ENCODE measurements at places on chromosomes 1 and 21.

DNA sequence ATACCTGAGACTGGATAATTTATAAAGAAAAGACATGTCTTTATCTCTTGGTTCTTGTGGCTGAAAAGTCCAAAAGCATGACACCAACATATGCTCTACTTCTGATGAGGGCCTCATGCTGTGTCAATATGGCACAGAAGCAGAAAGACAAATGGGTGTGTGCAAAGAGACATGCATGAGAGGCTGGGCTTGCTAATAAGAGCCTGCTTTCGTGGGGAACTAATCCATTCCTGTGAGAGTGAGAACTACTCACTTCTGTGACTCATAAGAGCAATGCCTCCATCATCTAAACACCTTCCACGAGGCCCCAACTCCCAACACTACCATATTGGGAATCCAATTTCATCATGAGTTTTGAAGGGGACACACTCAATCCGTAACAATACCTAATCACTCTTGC, 340.0 kb upstream of the DUSP10 start:
- DNase-seq = no peak

DNA sequence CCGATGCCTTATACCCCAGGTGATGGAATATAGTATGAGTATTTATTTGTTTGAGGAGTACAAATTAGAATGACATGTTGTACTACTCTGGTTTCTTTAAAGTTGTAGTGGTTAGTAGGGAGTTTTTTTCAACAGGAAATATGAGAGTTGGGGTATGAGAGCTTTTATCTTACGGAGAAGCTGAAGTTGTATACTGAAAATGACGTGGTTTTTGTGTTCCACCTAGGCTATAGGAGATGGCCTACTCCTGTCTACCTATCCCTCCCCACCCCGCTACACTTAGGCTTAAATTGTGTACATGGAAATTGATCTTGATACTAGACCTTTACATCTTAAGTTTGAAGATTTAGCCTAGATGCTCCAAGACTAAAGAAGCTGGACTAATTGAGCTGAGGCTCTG, 6.8 kb upstream of the HAX1 start:
- DNase-seq = no peak

- DNase-seq = no peak
Measured at GRCh38 chr1:226436855-226437491, 29.1 kb upstream of the PARP1 start.

- DNase-seq = no peak
Measured at GRCh38 chr1:27872802-27873551, 633 bp downstream of the THEMIS2 start.

DNA sequence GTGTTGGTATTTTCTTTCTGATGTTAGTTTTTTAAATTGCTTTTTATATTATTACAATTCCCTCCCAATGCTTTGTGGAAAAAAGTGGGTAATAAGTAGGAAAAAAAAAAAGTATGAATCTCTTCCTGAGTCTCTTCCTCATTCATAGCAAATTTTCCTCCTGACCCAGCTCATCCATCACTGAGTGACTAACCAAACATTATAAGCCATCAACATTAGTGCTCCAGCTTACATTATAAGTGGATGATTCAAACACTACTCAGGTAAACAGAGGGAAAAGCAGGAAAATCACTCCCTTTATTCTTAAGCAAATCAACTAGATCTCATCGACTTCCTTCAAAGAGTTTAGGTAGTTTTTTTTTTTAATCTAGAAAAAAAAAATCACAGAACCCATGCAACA, 15.4 kb upstream of the SAMD13 start:
- no peak for DNase-seq

- DNase-seq = peak; percentile 90
Measured at GRCh38 chr1:59186656-59187055, 110.2 kb upstream of the FGGY start.

DNA sequence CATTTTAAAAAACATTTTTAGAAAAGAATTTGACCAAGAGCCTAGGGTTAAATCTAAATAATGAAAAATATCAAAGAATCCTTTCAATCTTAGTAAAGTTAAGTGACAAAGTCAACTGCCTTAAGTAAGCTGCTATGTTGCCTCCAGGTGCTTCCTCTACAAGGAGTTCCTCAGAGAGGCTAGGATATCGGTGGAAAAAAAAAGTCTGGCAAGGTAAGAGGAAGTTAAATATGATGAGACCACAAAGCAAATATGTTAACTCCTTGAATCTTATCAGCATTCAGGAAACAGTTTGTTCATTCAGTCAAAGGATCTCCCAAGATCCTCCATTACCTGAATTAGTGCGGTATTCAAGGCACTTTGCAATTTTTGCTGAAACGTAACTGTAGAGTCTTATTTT, 563.5 kb downstream of the PTPRC start:
- DNase-seq = no peak

GRCh38 chr1:199018471-199019135, 379.8 kb downstream of the PTPRC start:
- no peak for DNase-seq

GRCh38 chr1:179352236-179352635, 13.5 kb upstream of the AXDND1 start:
- DNase-seq = no peak

GRCh38 chr1:919271-919872, 4.4 kb upstream of the SAMD11 start:
- no peak for DNase-seq

GRCh38 chr1:1185101-1185765, 11.6 kb downstream of the TTLL10 start:
- DNase-seq = no peak
